Activated naive CD4-positive, alpha-beta T cell (primary cell): ENCODE measurements at places on chromosomes 1 and 21.

DNA sequence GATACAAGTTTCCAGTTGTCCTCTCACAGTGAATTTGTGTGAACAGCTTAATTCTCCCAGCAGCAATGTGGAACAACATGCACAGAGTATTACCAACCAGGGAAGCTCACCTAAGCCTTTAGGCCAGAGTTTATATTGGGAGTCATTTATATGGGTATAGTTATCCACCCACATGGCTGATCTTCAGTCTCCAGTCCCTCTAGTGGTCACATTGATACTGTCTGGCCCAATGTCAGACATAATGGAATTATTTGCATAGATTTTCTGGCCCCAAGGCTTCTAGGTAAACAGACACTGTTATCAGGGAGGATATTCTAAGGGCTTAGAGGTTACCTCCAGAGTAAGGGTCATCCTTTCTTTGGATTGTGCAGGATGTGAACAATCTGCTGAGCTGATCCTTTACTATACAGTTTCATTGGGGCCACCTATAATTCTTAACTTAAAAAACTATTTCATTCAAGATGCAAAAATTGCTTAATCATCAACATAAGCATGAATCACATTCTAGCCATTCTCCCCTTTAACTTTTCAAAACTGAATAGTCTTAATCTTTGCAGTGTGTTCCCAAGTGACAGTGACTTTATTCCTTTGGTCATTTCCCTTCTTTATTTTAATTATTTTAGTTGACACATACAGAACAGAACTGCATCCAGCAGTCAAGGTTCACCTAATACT, 210.9 kb downstream of the LTN1 start:
- no peak for DNase-seq

DNA sequence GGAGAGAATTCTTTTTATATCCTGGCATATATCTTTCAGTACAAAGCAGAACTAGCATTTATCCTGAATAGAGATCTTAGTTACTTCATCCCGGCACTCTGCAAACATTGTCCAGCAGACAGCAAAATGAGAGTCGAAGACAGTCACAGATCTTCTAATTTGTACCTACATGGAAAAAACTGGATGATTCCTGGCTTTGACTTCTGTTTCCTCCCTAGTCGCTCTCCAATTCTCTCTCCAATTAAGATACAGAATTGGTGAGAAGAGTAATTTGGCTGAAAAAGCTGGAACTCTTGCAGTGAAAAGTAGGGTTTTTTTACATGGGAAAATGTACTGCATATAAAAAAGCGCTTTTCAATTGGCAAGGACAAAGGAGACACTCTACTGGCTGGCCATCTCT, 151.1 kb upstream of the C8B start:
- no peak for DNase-seq

- DNase-seq = no peak
These were observed 15.1 kb downstream of the NRDC start for GRCh38 chr1:51863384-51863783.

GRCh38 chr21:27569831-27570230, 602.9 kb upstream of the ADAMTS5 start:
- no peak for DNase-seq

DNA sequence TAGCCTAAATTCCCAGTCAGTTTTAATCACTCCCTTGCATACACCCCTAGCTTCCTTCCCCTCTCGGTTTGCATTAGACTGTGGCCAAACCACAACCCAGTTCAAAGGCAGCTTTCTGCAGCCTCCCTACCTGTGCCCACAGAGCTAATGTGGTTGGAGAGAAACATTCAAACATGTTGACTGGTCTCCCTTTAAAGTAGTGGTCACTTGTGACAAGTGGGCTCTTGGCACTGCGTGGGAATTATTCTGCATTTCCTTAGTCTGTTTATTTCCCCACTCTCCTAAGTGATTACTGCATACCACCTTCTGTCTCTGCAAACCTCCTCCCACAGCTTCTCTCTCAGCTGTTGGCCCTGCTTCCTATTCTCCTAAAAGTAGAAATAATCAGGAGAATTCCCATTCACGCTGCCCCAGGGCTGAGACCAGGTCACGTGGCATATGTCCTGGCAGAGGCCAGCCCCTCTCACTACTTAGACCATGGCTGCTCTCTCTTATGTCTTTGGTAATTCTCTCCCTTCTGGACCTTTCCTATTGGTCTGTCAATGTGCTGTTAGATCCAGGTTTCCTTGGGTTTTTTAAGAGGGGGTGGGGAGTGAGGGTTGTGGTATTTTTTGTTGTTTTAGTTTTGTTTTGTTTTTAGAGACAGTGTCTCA, 38.4 kb upstream of the CD101 start:
- DNase-seq = no peak

DNA sequence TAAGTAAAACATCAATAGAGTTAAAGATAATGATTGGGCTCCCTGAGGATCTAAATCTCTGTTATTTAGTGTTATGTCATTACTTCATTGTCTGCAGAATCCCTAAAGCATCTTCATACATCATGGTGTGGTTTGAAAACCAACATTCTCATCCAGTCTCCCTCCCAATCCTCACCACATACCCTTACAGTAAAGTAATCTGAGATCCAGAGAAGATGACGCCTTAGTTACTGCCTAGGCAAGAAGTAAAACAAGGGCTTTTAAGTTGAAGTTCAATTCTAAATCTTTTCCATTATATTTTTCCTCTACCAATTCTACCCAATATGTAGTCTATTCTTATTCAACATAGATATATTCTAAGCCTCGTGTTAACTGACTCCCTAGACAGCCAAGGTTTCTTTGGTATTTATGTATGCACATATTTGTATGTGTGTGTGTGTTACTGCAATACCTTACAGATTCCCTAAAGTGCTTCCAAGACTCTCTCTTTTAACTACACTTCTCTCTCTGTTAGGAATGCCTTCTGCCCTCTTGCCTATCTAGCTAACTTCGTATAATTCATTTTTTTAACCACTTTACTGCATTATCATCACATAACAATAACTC, 17.3 kb downstream of the DPH5 start:
- no peak for DNase-seq

- DNase-seq = no peak
These were observed 266.7 kb upstream of the RAB4A start for GRCh38 chr1:229004066-229004833.

- no peak for DNase-seq
These were observed 840.7 kb upstream of the ADAMTS5 start for GRCh38 chr21:27807596-27807995.

GRCh38 chr1:10687251-10687651, 109.2 kb downstream of the CASZ1 start:
- no peak for DNase-seq

DNA sequence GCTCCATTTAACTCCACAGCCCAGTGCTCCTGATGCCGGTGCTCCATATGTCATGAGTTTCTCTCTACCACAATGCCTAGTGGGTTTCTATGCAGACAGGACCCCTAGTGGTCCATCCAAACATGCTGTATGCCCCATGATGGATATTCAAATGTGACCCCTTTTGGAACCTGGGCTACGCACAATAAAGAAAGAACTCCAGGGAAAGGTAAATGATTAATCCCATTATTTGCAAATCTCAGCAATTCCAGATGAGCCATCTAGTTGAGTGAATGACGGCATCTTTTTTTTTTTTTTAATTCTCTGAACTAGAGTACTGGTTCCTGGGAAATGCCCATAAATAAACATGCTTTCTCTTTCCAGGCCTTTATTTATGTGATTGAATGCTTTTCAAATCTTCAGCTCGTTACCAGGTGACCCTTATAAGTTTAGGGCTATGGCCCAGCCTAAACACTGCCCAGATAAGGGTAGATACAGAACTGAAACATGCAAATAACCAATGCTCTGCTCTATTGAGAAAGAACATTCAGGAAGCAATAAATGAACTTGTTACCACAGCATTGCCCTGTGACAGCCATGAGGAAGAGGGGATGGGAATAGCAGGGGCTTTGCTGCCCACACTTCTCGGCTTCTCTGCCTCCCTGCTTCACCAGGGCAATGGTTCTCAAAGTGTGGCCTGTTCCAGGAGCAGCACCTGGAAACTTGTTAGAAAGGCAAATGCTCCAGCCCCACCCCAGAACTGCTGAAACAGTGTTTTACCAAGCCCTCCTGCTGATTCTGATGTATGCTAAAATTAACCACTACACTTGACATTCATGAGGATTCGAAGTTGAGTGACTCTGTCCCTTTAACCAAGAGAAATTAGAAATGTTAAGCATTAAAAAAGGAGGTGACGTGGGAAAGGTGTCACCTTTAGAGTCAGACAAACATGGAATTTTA, 151.7 kb downstream of the SEC16B start:
- no peak for DNase-seq

DNA sequence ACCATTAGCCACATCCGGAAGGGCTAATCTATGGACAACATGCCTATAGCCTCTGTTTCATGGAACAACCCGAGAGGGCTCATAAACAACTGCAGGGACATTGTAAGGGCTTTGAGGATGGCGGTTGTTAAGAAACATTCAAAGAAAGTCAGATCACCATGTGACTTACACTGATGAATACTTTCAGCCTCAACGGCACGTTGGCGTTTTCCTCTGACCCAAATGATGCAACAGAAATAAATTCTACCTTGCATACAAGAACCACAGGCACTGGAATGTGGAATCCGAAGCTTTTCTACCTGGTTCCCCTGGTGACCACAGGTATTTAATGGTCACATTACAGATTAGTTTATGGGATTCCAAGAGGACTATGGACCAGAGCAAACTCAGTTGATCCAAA, 107.0 kb downstream of the CLIC6 start:
- no peak for DNase-seq

- DNase-seq = no peak
These were observed 26.8 kb downstream of the SESN2 start for GRCh38 chr1:28286111-28286510.

DNA sequence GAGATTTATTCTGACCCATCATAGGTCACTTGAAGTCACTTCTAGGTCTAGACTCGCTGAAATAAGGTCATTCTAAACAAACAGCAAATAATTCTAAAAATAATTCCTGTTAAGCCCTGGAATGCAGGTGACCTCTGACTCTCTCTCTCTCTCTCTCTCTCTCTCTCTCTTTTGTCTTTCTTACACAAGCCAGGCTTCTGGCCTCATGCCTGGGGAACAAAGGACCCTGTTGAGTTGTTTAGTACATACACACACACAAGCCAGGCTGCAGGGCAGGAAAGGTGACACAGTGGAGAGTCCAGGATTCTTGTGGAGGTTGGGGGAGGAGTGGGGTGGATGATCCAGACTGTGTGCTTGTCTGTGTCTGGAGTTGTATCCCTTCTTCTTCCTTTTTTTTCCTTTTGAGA, 4.0 kb upstream of the MEX3A start:
- DNase-seq = no peak

- no peak for DNase-seq
These were observed 216.6 kb downstream of the HHIPL2 start for GRCh38 chr1:222331340-222331739.

DNA sequence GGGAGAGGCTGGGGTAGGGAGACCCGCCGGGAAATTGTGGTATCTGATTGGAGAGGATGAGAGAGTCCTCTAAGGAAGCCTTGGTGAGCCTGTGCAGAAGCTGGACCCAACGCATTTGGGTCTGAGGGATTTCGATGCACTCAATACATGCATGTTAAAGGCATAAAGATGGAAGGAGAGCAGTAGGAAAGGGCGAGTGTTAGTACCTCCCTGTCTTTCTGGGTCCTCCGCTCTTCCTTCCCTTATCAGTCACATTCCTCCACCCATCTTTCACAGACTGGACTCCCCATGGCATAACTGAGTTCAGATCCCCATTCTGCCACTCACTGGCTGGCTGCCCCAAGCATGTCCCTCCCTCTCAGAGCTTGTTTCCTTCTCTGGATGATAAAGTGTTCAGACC, 7.3 kb downstream of the RGS16 start:
- DNase-seq = no peak

DNA sequence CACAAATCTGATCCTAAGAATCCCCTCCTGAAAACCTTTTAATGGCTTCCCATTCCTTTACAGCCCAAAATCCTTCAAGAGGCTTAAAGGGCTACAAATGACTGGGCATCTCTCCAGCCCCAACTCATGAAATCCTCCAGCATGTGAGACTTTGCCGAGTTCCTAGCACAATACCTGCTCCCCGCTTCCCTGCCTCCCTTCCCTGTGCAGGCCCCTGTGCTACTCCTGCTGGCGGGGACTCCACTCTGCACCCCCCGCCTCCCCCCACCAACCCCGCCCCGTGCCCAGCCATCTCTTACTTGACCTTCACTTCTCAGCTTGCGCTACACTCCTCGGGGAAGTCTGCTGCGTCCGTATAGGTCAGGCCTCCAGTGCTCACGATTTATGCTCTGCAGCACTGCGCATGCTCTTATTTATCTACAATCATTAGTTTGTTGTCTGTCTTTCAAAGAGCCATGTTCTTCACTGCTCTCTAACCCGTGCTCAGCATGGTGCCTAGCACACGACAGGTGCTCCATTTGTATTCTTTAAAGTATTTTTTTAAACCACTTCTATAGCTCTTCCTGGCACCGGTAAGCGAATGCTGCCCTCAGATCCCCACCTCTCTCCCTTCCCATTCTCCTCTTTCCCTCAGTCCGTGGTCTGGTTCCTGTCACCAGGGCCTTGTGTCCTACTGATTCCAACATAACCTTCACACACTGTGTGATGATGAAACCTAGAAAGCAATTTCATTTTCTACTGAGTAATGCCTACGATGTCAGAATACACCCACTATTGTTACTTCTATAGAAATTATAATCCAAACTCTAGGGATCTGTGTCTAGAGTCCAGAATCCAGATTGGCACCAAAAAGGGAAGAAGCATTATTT, 37.5 kb upstream of the PLA2G2C start:
- DNase-seq = no peak

- DNase-seq = no peak
These were observed 107.2 kb downstream of the GLIS1 start for GRCh38 chr1:53631622-53632310.

- DNase-seq = no peak
These were observed 51.6 kb downstream of the ZMYM4 start for GRCh38 chr1:35319988-35320713.

- DNase-seq = no peak
These were observed 21.1 kb downstream of the KLHDC7A start for GRCh38 chr1:18501833-18502232.

DNA sequence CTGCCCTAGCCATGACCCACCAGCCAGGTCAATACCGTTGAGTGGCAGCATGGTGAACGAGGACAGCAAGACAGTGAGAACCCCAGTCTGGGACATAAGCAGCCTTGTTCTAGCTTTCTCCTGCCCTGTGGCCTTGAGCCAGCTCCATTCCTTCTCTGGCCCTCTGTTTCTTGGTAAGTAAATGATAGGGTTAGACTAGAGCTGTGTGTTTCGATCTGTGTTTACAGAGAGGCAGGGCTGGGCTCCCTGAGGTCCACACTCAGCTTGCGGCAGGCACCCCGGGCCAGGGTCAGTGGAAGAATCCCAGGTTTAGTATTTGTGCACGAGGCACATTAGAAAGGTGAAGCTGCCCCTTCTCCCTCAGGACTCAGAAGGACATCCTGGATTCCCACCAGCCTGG, 27.3 kb downstream of the FOXO6 start:
- no peak for DNase-seq

GRCh38 chr1:6401673-6402072, 8.1 kb upstream of the ACOT7 start:
- no peak for DNase-seq
